Activated CD4-positive, alpha-beta memory T cell treated with anti-CD3 and anti-CD28 coated beads for 36 hours (primary cell): ENCODE measurements at places on chromosomes 13 and 19. TPM values are rescaled to one million over a fixed set of nuclear protein-coding genes. Genes with fewer than 3 reads are reported as not detected.

The SUPT20H gene
- total RNA-seq = 56.8 TPM

The CGB2 gene
- not detected for total RNA-seq

The VSTM2B gene
- total RNA-seq = not detected

The PRSS57 gene
- not detected for total RNA-seq

The SIGLEC14 gene
- not detected for total RNA-seq

The PCDH20 gene
- not detected for total RNA-seq

The INSL3 gene
- total RNA-seq = 6.8 TPM

The GZMM gene
- 27.4 TPM for total RNA-seq

The CACNG8 gene
- total RNA-seq = 0.02 TPM

The NKPD1 gene
- 0.22 TPM for total RNA-seq

The DKKL1 gene
- total RNA-seq = not detected

The GNG7 gene
- total RNA-seq = 0.88 TPM

The ZNF418 gene
- total RNA-seq = 2.3 TPM

The JAK3 gene
- 200 TPM for total RNA-seq

The ZNF723 gene
- total RNA-seq = not detected

The ZNF829 gene
- 4.3 TPM for total RNA-seq

The CTXN1 gene
- total RNA-seq = 0.29 TPM

The KLK4 gene
- total RNA-seq = not detected
